Tibial artery (tissue), 4 donors: ENCODE measurements at places on chromosomes 11 and 22.

DNA sequence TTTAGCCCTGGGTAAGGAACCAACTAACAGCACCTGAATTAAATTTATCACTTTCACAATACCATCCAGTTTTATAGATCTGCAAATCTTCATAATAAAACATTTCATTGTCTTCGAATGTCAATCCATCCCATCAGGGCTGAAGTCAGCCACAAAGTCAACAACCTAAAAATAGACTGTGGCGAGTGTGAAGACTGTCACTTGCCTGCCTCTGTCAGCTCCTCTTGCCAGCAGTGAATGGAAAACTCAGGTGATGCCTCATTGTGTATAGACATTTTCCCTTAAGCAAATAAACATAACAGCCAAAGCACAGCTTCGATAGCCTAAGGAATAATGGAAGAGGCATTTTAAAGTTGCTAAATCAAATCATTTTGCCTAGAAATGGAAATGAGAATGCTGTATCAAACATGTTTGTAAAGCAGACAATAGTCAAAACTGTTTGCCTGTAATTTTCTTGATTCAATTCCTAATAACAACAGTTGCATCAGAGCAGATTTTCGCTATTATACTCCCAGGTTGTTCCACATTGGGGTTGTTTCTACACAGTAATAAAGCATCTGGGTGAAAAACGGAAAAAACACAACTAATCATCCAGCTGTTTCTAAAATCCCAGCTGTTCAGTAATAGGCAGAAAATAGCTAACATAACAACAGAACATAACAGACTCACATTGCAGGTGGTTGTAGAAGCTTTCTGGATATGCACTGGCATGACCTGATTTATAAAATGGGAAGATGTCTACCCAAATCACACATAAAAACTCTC, 15.7 kb downstream of the KCNA4 start:
- no peak for DNase-seq

DNA sequence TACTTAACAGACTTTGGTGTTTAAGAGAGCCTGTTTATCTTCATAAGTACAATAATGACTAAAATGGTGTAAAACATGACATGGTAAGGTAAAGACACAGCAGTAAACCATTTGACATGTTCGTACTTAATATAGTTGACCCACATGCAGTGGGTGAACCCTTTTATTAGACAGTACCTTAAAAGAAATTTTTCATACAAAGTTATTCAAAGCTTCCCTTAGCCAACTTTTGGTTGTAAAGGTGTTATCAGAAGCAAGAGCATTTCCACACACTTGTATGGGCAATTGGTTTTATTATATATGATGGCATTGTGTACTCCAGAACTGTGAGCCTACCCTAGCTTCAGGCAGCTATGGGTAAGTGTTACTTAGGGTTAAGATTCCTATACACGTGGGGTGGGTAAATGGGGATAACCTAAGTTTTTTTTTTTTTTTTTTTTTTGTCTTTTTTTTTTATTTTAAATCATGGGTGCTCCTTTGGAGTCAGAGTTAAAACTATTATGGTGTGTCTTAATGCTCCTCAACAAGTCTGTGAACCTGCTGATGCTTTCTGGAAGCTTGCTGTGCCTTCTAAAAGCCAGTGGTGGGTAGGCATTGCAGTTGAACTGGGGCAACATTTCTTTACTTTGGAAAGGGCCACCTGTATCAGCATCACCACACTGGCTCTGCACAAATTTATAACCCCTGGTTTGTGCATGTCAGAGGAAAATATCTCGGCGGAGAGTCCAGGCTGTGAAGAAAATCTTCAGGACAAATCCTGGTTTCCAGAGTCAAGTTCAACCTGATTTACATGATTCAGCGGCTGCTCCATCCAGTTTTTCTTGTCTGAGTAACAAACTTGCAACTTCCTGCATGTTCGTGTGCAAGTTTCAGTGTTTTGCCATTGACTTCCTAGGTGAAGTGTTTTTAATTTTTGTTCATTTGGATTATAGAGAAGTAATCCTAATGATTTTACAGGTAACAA, 3.3 kb downstream of the PCF11 start:
- no peak for DNase-seq

DNA sequence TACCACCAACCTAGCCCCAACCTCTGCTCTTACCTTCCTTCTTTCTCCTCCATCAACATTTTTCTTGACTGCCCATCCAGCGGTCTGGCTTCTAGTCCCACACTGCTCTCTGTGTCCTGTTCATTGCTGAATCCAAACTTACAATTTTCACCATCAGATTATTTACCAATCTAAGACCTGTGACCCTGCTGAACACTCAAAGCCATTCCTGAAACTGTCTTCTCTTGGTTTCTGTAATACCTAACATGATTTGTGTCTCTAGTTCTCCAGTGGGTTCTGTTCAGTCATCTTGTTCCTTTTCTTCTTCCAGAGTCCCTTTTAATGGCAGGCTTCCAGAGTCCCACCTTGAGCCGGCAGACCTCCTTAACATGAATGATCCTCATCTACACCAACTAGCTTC, 24.1 kb downstream of the RRAS2 start:
- DNase-seq, result no peak

GRCh38 chr11:33722590-33723234, 13.5 kb downstream of the CD59 start:
- DNase-seq, result no peak

DNA sequence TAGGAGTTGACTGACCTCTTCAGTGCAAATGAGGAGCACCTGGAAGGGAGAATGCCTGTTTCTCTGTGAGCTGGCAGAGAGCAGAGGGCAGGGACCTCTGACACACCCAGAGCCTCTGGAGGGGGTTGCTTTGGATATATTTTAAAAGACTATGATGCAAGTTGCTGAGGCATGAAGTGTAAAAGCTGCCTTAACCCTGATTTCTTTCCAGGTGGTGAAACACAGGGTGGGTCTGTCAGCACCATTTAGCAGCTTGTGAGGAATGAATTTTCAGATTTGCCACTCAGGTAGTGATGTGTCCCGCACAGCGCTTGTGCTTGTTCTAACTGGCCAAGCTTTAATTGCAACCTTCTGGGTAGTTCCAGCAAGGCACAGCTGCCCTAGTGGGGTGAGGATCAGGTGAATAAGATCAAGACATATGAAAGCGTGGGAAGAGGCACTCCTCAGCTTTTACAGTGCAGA, 90.2 kb downstream of the SWAP70 start:
- DNase-seq, result no peak

DNA sequence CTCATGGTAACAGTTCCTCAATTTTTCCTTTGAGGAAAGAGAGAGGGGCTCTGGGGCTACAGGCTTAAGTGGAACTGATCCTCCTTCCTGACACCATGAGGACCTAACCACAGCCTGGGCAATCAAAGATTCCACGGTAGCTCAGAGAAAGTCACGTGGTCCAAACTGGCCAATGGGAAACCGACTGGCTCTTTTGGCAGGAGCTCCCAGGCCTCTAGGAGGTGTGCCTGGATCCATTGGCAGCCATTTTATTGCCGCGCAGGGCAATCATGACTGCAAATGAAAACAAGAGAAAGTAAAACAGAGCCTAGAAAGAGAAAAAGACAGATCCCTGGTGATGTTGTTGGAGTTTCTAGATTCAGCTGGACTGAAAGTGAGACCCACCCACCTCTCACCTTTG, 27.3 kb upstream of the ASPHD2 start:
- no peak for DNase-seq

- peak; percentile 43 for DNase-seq
These were observed 7.8 kb upstream of the RBM4B start for GRCh38 chr11:66685276-66686099.

DNA sequence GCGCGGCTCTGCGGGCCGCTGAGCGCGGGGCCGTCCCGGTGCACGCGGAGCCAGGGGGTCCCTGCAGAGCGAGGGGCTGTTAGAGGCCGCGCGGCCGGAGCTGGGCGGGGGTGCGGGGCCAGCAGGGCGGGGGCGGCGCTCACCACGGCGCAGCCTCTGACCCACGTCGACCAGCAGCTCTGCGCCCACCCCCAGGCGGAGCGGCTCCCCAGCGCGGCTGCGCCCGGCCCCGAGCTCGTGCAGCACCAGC, 385 bp upstream of the SCO2 start:
- DNase-seq, result no peak

DNA sequence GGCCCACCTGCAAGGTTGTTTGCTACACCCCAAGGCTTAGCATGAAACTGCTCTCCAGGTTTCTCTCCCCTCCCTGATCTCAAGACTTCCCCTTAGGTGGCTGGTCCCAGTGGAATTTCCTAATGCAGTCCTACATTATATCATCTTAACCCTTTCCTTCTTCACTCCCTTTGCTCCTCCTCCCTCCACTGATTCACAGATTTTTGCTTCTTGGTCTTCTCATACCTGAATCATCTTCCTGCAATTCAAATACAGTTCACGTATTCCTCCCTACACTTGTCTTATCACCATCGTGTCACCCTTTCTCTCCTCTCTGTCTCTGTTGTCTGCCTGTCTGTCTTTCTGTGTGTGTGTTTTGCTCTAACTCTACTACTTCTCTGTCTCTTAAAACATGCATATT, 17.0 kb downstream of the MMP10 start:
- DNase-seq, result no peak

GRCh38 chr11:68082481-68082880, 38.7 kb downstream of the CHKA start:
- DNase-seq, result no peak

DNA sequence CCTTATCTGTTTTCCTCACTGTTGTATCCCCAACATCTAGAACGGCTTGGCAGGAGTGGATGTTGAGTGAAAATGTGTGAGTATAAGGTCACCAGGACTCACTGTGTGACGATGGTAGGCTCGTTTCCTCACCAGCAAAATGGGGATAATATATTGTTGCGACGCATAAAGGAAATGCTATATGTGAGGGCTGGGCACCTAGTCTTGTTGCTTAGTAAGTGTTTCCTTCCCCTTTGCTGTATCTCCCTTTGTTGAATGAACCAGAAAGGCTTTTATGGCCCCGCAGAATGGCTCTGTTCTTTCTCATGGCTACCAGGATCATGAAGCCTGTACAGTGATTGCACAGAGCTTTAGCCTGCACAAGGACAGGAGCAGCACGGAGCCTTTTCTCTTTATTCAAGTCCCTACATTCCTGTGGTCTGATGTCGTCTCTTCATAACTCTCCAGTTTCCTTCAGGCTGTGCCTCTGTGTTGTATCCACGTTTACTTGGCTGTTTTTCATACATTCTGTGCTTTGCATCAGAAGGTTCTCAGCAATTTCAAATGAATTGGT, 5.4 kb downstream of the TNRC6B start:
- DNase-seq, result no peak

DNA sequence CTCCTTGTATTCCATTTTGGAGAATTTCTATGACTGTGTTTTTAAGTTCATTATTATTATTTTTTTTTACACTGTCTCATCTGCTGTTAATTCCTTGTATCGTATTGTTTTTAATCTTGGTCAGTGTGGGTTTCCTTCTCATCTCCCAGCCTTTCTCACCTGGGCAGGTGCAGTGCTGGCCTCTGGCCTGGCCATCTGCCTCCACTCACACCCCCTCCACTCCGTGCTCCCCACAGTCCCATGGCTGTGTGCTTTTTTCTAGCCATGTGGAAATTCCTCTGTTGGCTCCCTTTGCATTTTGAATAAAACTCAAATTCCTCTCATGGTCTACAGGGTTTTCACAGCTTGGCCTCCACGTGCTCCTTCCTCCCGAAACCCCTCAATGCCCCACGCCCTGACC, 50.3 kb upstream of the LINC01488 start:
- no peak for DNase-seq

DNA sequence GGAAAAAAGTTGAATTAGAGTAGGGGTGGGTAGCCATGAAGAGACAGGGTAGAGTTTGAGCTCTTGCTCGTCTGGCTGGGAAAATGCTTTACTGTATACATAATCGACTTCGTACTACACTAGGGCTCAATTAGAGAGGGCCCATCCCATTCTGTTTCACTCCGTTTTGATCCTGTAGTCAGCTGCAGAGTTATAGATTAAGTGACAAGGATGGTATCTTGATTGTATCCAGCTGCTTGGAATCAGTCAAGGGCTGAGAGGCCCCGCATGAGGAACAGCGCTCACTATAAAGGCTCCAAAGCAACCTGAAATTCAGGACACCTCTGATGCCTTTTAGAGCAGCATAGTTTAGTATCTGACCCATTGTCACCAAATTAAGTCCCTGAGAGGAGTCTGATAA, 81.6 kb downstream of the ALX4 start:
- no peak for DNase-seq

- peak; percentile 32 for DNase-seq
These were observed 3.7 kb downstream of the SERPIND1 start for GRCh38 chr22:20777420-20778177.

DNA sequence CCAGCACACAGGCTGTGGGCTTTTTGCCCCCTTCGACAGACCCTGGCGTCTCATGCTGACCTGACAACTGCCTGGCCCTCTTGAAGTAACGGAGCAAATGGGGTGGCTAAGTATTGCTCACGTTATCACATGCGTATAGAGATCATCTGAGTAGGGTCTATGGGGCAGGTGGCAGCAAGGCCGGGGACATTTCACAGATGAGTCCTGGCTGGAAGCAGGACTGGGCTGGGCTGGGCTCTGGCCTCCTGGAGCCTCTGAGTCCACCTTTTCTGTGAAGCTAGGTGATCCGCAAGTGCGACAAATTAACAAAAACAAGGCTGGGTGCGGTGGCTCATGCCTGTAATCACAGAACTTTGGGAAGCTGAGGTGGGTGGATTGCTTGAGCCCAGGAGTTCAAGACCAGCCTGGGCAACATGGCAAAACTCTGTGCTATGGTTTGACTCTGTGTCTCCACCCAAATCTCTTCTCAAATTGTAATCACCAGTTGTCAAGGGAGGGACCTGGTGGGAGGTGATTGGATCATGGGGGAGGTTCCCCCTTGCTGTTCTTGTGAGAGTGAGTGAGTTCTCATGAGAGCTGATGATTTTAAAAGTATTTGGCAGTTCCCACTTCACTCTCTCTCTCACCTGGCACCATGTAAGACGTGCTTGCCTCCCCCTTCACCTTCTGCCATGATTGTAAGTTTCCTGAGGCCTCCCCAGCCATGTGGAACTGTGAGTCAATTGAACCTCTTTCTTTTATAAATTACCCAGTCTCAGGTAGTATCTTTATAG, 122.0 kb downstream of the MPPED1 start:
- no peak for DNase-seq

DNA sequence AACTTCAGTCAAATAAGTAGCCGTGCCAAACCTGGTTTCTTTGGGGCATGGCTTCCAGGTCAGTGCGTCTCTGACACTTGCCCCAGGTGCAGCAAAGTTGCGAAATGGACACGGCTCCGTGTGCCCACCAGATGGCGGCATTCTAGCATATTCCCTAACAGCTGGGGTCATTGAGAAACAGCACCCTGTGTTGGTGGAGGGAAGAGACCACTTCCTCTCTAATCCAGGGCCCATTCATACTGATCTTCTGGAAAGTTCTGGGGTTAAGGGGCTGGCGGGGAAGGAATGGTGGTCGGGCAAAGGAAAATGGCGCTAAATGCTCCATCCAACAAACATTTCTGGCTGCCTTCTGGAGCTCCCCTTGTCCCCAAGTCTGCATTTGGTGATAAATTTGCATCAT, 141.2 kb upstream of the TIMP3 start:
- DNase-seq, result peak; percentile 80

- DNase-seq, result peak; percentile 76
These were observed at the start of gene PANX1 for GRCh38 chr11:94128746-94129511. Gene PANX1, plus strand, starts transcription at chr11:94128841. Its CDS starts 472 bp downstream, at chr11:94129313.

- DNase-seq, result no peak
These were observed 102.3 kb downstream of the PRR5L start for GRCh38 chr11:36398231-36398953.

- DNase-seq, result peak; percentile 91
These were observed 33.0 kb upstream of the APOBEC3A start for GRCh38 chr22:38924347-38924952.
